MCF 10A (cell line): ENCODE measurements at places on chromosomes 3 and 15.
A peak's percentile ranks its signal among the peaks of the same experiment; 100 is the strongest.

DNA sequence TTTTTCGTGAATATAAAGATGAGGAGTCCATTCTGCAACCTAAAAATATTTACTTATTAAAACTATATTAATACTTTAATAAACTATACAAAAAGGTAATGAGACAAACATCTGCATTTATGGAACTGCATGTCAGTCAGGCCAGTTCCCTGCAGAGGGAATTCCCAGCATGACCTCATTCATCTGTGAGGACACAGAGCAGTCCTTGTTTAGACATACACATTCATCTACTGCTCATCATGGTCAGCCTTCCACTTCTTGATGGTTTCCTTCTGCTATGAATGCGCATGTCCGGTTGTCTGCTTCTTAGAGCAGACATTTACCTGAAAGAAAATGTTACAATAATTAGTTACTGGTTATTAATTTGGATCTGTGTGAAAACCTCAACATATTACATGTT, 3.3 kb upstream of the ACTR8 start:
- DNase-seq = no peak

- DNase-seq = peak; percentile 78
Measured at GRCh38 chr3:170811515-170811914, 58.5 kb downstream of the RPL22L1 start.

DNA sequence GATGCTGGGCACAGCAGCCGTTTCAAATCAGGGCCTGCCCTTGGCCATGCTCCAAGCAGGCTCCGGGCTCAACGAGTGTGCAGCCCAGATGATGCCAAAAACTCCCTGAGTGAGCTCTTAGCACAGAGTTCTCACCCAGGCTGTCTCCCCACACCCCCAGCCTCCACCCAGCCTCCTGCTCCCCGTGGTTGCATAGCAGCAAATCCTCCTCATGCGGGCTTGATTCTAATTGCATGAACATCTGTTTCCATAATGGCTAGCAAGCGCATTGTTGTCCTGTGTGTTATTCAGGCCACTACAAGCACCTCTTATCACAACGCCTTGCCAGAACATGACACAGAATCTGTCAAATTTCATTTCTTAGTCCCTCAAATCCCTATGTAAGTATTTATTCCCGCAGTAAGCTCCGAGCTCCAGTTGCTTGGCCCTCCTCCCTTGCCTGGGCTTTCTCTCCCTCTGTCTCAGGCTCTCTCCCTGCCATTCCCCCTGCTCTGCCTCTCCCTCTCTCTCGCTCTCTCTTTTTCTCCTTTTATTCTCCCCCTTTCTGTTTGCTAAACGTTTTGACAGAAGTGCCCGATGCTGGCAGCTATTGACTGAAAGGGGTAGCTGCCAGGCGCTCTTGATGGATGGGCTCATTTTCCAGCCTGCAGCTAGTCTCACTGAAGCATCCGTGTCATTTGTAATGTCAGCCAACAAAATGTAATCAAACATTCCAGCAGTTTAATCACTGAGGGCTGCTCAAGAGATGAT, 306.5 kb downstream of the IL20RB start:
- no peak for DNase-seq

DNA sequence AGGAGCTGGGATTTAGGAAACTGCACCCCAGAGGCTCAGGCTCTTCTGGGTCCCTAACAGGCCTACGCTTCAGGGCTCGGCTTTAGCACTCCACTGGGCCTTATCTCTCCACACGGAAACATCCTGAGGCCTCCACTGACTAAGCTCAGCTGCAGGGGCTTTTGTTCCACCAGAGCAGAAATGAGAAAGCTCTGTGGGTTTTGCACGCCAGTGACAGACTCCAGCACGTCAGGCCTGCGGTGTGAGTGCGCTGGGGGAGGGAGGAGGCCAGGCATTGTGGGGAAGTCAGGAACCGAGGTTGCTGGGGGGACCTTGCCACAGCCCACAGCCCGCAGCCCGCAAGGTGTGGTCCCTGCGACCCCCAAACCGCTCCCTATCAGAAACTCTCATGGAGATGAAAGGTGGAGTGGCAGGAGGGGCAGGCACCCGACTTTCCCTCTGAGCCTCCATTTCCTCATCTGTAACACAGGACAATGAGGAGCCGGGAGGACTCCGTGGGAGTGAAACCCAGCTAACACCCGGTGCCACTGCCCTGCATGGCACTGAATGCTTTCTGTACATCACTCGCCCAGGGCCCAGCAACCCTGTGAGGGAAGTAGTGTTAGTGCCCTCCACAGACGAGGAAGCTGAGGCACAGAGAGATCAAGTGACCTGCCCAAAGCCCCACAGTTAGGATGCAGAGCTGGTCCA, 106.5 kb downstream of the TPRA1 start:
- no peak for DNase-seq

DNA sequence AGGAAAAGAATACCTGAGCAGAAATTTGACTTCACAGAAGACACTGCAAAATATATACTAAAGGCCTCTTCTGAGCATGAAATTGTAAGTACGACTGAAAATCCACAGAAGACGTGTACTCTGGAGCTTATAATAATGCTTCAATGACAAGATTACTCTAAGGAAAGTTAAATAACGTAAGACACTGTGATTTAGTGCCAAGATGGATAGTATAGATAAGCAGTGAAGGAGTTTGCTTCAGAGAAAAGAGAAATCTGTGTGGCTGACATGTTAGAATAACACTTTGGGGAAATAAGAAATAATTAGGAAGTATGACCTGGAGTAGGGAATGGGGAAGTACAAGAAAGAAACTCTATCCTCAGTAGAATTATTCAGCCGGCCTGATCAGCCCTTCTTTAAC, 28.9 kb downstream of the ALDH1A2 start:
- no peak for DNase-seq

- DNase-seq = no peak
Measured at GRCh38 chr15:46778876-46779275, 938.4 kb upstream of the SEMA6D start.

GRCh38 chr15:62142736-62143135, 22.3 kb downstream of the C2CD4B start:
- DNase-seq = peak; percentile 39

GRCh38 chr3:102223132-102223531, 211.7 kb upstream of the ZPLD1 start:
- no peak for DNase-seq

DNA sequence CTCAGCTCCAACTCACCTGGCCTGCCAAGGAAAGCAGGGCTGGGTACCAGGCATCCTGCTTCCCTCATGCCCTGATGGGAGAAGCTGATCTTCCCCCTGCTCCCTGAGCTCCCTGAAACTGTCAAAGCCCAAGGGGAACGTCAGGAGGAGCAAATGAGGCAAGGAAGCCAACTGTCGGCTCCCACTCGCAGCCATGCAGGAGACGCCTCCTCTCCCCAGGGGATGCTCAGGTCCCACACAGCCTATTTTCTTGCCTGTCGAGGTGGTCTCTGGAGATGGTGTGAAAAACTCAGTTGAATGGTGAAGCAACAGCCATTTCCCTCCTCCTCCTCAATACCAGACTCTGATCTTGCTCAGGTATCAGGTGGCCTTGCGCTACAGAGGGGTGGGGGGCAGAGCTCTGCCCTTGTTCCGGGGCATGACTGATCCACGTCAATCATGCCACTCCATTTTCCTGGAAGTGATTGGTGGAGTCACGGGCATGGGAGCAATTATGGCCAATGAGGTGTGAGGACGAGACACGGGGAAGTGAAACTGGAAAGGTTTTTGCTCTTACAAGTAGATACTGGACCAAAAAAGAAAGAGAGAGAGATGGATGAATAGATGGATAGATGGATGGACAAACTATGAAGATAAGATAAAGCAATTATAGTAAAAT, 58.2 kb downstream of the SLC6A1 start:
- DNase-seq = no peak
